ENCODE measurements at places on chromosomes 3 and 15.

DNA sequence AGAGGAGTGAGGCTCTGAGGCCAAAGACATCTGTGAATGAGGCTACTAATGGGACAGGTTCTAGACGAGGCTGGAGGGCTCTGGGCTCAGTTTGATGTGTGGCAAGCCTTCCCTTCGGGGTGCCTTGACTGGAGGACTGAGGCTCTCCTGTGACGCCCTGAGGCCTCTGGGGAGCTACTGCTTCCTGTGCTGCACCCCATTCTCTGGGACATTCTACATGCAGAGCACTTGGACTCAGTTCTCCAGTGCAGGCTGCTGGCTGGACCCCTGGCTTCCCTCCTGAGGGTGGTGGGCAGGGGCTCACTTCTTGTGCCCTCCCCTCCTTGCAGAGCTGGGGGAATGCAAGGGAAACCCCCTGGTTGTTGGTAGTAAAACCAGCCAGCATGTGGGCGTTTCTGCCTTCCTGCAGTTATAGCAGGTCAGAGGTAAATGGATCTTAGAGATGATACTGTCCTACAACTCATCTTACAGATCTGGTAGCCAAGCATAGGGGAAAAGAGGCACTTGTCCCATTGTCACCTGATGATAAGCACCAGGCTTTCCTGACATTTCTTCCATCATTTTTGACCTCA lies 133.3 kb downstream of the CHDH start:
- no peak for DNase-seq

DNA sequence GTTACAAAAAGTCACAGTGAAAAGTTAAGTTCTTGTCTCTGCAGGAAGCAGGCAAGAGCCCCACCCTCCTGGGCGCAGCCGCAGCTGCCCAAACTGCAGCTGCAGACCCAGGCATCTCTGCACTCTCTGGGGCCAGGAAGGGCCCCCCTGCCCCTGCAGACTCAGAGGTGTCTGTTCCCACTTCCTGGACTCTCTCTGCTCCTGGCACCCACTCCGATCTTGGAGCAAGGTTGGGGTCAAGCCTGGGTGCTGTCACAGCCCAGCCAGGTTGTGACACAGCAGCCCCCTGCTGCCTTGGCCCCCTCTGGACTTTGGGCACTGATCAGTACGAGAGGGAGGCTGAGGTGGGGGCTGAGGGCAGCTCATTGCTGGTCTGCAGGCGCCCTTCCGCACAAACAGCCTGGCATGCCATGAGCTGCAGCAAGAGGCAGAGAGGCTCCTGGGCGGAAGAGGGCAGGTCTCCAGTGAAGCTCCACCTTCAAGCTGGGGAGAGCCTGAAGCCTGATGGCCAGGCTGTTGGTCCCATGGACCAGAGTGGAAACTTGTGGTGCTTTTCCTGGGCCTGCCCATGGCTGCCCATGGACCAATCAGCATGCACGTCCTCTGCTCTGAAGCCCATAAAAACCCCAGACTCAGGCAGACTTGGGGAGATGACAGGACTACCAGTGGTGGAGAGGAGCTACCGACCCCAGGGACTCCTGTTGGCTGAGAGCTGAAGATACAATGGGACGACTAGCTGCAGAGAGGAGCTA lies 42.9 kb upstream of the LRRFIP2 start:
- DNase-seq, result no peak

GRCh38 chr3:193655831-193656433 lies 62.9 kb downstream of the OPA1 start:
- DNase-seq, result no peak

GRCh38 chr15:59295261-59296001 lies 77.2 kb downstream of the MYO1E start:
- DNase-seq, result no peak

DNA sequence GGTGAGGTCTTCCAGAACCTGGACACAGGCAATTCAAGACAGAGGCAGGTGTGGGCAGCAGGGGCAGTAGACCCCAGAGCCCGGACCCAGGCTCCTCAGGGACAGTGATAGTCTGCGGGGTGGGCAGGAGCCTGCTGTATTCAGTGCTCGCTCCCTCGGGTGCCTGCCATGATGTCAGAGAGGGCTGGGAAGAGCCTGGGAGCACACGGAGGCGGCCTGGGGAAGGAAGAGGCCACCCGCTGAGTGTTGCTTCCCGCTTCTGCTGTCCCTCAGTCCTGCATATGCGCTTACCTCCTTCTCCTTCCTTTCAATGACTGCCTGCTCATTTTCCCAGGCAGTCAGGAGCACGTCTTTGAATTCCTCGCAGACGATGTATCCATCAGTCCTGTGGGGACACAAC lies 22.8 kb downstream of the TMEM43 start:
- DNase-seq, result no peak

GRCh38 chr3:12424635-12425319 lies 59.5 kb upstream of the TSEN2 start:
- DNase-seq, result no peak

DNA sequence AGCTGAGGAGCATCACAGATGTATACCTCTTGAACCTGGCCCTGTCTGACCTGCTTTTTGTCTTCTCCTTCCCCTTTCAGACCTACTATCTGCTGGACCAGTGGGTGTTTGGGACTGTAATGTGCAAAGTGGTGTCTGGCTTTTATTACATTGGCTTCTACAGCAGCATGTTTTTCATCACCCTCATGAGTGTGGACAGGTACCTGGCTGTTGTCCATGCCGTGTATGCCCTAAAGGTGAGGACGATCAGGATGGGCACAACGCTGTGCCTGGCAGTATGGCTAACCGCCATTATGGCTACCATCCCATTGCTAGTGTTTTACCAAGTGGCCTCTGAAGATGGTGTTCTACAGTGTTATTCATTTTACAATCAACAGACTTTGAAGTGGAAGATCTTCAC lies 3.0 kb downstream of the CCR8 start:
- DNase-seq, result no peak

DNA sequence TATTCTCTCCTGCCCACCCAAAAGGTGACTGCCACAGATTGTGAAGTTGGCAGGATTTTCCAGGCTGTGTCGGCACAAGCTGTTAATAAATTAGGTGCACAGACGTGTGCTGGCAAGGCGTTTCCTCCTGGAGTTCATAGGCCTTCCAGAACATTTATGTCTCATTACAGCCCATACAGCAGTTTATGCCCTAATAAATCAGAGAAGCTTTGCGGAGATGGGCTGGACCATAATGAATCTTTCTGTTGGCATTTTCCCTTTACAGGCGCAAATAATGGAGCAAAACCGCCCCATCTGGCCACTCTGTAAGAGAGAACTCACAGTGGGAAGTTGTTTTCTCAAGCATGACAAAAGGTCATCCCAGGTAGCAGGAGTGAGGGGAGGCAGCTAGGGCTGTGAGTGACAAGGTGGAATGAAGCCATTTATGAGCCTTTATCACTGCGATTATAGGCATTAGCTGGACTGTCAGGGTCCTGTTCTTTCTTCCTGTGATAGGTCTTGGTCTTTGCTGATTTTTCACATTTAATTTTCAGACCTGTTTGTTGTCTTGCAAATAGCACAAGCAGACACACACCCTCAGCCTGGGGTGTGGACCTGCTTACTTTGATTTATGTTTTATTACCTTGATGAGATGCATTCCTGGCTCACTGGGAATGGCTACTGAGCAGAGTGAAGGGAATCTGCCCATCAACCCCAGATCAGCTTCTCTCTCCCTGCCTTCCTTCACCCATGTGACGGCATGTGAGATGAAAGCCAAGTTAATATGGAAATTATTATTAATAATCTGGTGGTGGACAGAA lies 257.5 kb downstream of the LRTM1 start:
- DNase-seq, result no peak

GRCh38 chr3:195820186-195820585 lies 8.5 kb upstream of the MUC4 start:
- no peak for DNase-seq

DNA sequence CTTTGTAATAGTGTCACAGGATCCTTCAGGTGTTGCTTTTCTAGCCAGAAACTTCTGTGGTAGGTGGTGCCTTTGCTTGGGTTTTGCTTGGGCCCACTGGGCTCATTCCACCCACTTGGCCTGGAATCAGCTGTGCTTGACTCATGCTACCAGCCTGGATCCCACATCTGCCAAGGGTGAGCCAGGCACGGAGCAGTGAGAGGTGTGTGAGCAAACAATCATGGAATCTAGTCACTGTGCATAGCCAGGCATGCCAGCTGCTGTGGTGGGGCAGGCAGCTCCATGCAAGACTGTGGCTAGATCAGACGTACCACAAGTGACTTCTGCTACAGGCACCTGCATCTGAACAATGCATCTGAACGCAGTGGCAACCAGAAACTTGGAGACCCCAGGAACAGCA lies 275.9 kb downstream of the UBE2E2 start:
- DNase-seq, result no peak

- DNase-seq, result no peak
Measured at GRCh38 chr3:23720885-23721284, 84.9 kb upstream of the UBE2E1 start.

GRCh38 chr15:22947101-22948000 lies 32.8 kb downstream of the CYFIP1 start:
- DNase-seq, result no peak

DNA sequence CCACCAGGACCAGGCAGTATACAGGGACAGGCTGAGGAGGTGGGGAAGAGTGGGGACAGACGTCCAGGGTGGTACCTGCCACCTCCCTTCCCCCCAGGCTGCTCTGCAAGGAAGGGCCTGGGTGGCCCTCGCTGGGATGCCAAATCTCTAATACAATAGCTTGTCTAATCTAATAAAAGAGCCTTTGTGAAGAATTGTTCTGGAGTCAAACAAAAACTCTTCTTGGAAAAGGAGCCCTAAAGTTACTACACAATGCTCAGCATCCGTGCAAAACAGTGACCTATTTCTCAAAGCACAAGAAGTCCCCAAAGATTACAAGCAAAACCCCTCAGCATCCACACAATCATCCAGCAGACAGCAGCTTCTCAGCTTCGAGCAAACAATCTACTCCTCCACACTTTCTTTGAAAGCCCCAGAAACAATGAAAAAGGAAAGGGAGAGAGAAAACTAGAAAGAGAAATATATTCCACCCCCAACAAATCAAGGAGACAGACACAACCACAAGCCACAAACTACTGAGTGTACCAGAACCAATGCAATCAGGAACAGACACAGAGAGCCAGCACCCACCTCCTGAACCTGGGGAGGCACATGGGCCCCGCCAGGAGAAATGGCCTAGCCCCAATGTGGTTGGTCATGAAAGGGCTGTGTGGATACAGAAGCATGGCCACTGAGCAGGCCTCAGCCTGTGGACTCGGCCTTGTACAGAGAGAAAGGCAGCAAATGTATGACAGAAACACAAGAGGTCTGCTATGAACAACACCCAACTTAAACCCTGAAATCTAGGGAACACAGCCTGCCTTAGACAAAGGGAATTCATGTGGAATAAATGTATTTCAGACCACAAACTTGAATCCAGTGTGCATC lies 177.1 kb upstream of the CHRNA7 start:
- no peak for DNase-seq

GRCh38 chr15:94930441-94930840 lies 699.1 kb downstream of the MCTP2 start:
- no peak for DNase-seq

DNA sequence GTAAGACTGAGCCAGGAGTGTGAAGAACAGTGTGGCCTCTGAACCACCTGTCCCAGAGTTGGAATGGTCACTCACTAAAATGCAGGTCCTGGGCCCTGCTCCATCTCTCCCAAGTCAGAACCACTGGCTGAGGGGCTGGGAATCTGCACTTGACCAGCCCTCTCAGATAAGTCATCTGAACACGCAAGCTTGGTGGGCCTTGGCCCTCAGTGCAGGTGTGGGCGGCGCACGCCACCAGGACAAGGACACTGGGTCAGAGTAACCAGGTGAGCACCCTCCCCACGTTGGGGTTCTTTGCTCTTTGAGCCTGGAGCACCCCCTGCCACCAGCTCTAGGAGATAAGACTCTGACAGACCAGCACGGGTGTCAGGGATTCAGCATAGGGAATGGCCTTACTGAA lies 42.7 kb downstream of the KIF9 start:
- no peak for DNase-seq

DNA sequence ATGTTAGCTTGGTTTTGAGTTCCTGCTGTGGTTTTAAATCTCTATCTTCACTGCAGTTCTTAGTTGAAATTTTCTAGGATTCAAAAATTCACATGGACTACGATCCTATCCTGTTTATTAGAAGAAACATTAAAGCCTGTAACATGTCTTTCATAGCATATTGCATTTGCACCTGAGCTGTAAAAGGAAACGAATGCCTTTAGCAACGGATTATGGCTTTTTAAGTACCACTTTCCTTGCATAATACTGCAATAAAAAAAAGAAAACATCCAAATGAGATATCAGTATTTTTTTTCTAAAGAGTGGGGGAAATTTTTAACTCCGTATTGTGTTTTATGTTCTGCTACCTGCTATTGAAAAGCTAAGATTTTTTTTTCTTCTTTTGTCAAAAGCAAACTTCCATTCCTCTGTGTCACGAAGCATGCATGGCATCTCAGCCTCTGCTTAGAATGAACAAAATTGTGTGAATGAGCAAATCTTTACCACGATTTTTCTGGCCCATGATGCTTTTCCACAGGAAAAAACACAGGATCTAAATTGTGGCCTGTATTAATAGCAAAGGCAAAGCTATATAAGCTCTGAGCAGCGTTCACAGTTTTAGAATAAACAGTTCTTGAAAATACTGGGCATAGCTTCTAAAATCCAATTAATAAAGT lies 110.0 kb upstream of the CDIN1 start:
- peak; percentile 72 for DNase-seq

DNA sequence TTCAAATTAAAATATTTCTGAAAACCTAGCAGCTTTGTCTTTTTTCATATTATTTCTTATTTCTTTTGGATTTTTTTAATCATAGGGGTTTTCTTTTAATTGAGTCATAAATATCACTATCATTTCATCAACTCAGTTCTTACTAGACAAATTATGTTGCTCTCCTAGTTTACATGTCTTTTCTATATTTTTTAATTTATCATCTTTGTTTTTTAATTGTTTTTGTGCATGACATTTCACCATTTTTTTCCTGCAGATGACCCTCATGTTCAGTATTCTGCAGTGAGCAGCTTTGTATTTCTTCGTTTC lies 89.9 kb downstream of the RASA2 start:
- DNase-seq, result no peak

DNA sequence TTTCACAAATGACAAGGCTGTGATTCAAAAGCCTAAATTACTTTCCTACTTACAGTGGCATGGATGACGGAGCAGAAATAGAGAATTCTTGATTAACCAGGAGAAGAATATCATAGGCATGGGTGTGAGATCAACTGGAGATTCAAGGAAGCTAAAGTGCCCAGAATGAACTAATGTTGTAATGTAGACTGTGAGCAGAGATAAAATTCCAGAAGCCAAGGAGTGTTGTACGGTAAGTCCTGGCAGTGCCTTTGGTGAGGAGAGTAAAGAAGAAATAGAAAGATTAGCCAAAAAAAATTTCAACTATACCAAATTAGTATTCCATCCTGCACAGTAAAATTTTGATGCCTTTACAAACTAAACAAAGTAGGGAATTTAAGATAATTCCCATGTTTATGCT lies 75.9 kb downstream of the ZBTB20 start:
- no peak for DNase-seq
